ENCODE measurements at places on chromosomes 11 and 22. TPM values are rescaled to one million over a fixed set of nuclear protein-coding genes. Genes with fewer than 3 reads are reported as not detected.

DNA sequence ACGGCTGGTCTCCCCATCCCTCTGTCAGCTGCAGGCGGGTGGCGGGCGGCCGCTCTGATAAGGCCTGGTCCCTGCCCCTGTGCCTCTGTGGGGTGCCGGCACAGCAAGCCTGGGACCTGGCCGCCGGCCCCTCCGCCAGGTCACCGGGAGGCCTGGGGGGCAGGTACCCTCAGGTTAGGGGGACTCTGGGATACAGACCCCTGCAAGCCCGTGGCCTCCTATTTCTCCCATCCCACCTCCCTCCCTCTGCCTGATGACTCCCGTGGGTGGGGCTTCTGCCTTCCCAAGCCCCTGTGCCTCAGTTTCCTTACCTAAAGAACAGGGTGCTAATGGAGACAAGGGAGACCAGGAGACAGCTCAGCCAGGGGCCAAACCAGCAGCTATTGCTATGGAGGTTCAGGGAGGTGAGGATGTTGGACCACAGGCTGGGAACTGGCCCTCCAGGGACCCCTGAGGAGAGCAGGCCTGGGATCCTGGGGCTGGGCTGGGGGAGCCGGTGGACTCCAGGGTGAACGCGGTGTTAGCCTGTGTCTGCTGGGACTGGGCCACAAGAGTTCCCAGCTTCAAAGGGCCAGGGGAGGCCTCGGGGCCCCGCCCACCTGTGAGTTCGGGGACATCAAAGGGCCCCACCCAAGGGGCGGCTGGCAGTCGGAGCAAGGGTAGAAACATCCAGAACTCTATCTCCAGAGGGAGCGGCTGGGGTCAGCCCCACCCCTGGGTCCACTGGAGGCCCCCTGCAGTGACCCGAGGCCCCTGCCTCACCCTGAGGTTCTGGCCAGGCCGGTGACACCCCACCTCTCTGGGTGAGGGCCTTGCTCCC lies 32.0 kb upstream of the TH start:
- no peaks in the 10 kb centered on the region for H3K36me3 ChIP-seq
- H3K4me1 ChIP-seq = no peaks in the 10 kb centered on the region
- no peaks in the 10 kb centered on the region for H3K27me3 ChIP-seq
- H3K4me3 ChIP-seq = no peak overlapping the region

DNA sequence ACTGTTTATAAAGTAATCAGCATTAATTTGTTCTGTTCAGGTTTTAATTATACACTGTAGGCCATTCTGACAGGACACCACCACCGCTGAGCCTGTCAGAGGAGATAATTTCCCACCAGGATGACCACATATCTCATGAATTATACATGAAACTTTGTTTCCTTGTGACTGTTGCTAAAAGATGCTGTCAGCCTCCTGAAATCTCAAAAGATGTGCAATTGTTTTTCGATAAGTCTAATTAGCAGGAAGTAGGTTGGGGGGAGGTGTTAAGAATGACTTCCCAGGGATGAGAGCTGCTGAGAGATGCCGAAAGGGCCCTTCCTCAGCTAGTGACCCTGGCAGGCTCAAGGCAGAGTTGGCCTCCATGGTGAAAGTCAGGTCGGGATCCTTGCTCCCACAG lies 485.4 kb downstream of the SOX6 start:
- no peak overlapping the region for H3K27ac ChIP-seq
- H3K36me3 ChIP-seq = no peaks in the 10 kb centered on the region
- no peaks in the 10 kb centered on the region for H3K27me3 ChIP-seq
- H3K4me1 ChIP-seq = no peaks in the 10 kb centered on the region

DNA sequence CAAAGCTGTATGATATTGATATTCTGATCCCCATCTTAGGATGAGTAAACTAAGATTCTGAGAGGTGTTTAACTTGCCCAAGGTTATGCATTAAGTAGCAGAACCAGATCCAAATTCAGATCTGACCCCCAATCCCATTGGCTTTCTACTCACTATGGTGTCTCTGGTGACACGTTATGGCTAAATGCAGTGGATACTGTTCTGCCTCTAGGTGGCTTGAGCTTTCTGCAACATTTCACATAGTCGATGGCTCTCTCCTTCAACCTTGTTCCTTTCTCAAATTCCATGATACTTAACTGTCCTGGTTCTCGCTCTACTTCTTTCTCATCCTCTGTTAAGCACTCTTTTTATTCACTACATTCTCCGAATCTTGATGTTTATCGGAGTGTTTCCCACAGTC lies 9.4 kb downstream of the C11orf97 start:
- H3K4me1 ChIP-seq = no peaks in the 10 kb centered on the region
- no peaks in the 10 kb centered on the region for H3K27me3 ChIP-seq
- no peak overlapping the region for H3K27ac ChIP-seq
- no peak overlapping the region for H3K4me3 ChIP-seq
- H3K36me3 ChIP-seq = no peaks in the 10 kb centered on the region
- DNase-seq = no peak

- DNase-seq = no peak
- H3K4me1 ChIP-seq = peaks cover 11% of the 10 kb centered on the region
- no peaks in the 10 kb centered on the region for H3K27me3 ChIP-seq
These were observed 71.6 kb upstream of the ATXN10 start for GRCh38 chr22:45599836-45600577.

GRCh38 chr22:20298110-20298802 lies 21.6 kb downstream of the DGCR6L start:
- no peaks in the 10 kb centered on the region for H3K27me3 ChIP-seq
- peak overlapping the region; percentile 63 for H3K4me3 ChIP-seq
- no peak overlapping the region for H3K27ac ChIP-seq
- no peak for DNase-seq
- peaks cover 4% of the 10 kb centered on the region for H3K4me1 ChIP-seq
- no peaks in the 10 kb centered on the region for H3K36me3 ChIP-seq

The ISX gene
- total RNA-seq = not detected

GRCh38 chr11:112856591-112856990 lies 104.6 kb upstream of the NCAM1 start:
- H3K36me3 ChIP-seq = no peaks in the 10 kb centered on the region
- no peak overlapping the region for H3K27ac ChIP-seq
- DNase-seq = no peak
- no peaks in the 10 kb centered on the region for H3K4me1 ChIP-seq
- H3K4me3 ChIP-seq = no peak overlapping the region
- no peaks in the 10 kb centered on the region for H3K27me3 ChIP-seq

The OR6A2 gene
- total RNA-seq = 0.10 TPM

DNA sequence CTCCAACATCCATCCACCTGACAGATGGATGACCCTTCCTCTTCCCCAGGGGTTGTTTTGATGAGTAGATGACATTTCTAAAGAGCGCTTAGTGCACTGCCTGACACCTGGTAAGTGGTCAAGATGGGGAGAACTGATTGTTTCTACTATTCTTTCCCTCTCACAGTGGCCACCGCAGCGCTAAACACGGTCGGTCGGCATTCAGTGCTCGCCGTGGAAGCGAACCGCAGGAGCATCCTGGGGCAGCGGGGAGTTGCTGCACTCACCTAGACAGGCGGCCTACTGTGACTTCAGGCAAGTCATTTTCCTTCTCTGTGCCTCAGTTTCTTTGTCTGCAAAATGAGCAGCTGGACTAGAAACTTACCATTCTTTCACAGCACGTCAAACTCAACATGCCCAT lies 5.0 kb upstream of the BEST1 start:
- H3K27ac ChIP-seq = no peak overlapping the region
- no peaks in the 10 kb centered on the region for H3K36me3 ChIP-seq
- H3K4me3 ChIP-seq = no peak overlapping the region
- peaks cover 9% of the 10 kb centered on the region for H3K4me1 ChIP-seq
- no peak for DNase-seq

The RTN4RL2 gene
- 0.27 TPM for total RNA-seq

DNA sequence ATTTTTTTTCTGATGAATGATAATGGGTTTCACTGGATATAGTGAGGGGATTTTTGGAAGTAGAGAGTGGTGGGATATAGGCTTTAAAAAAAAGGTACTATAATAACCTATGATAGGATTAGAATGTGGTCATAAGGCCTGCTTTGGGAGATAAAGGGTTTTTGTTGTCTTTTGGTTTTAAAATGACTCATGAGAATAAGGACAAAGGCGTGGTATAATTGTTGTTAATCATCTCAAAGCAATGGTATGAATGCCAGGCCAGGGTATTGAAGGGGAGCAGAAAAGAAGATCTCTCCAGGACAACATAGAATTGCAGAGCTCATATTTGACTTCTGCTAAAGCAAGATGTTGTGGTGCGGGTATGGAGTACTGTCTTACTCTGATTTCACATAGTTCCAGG lies 579.4 kb downstream of the JRKL start:
- no peaks in the 10 kb centered on the region for H3K4me1 ChIP-seq
- H3K27me3 ChIP-seq = no peaks in the 10 kb centered on the region
- no peak for DNase-seq
- no peak overlapping the region for H3K4me3 ChIP-seq
- H3K27ac ChIP-seq = no peak overlapping the region

The HEPHL1 gene
- not detected for total RNA-seq

The PEX26 gene
- 35.4 TPM for total RNA-seq

The MMP27 gene
- total RNA-seq = not detected

The CD44 gene
- 896 TPM for total RNA-seq

GRCh38 chr22:25380122-25380747 lies 160.8 kb downstream of the CRYBB2 start:
- no peaks in the 10 kb centered on the region for H3K36me3 ChIP-seq
- H3K4me1 ChIP-seq = no peaks in the 10 kb centered on the region
- no peak overlapping the region for H3K4me3 ChIP-seq
- H3K27ac ChIP-seq = no peak overlapping the region
- DNase-seq = no peak

DNA sequence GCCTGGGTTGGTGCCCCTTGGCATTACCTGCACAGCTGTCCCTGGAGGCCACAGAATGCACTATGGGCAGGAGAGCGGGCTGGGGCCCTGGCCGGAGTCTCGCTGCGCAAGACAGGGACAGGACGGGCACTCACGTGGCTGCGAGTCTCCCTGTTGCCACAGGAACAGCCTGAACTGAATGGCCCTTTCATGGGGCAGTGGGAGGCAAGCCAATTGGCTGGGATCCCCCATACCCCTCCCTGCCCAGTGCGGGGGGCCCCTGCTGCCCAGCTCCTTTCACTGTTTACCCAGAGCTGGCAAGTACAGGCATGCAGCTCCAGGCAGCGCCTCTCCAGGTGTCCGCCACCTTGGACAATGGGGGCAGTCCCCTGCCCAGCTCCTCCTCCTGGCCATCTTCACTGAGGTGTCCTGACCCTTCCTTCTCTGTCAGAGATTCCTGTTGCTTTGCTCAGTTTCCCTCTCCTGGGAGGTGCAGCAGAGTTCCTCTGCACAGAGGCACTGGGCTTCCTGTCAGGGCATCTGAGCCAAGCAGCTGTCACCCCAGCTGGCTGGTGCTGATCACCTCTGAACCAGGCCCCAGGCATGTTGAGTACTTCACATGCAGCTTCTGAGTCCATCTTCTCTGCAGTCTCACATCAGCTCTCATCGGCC lies 5.2 kb downstream of the USP2 start:
- no peak overlapping the region for H3K27ac ChIP-seq
- peak; percentile 4 for DNase-seq
- H3K4me1 ChIP-seq = peaks cover 7% of the 10 kb centered on the region
- H3K4me3 ChIP-seq = no peak overlapping the region
- H3K36me3 ChIP-seq = no peaks in the 10 kb centered on the region
- peaks cover 8% of the 10 kb centered on the region for H3K27me3 ChIP-seq

The MYBPC3 gene
- total RNA-seq = 0.67 TPM

DNA sequence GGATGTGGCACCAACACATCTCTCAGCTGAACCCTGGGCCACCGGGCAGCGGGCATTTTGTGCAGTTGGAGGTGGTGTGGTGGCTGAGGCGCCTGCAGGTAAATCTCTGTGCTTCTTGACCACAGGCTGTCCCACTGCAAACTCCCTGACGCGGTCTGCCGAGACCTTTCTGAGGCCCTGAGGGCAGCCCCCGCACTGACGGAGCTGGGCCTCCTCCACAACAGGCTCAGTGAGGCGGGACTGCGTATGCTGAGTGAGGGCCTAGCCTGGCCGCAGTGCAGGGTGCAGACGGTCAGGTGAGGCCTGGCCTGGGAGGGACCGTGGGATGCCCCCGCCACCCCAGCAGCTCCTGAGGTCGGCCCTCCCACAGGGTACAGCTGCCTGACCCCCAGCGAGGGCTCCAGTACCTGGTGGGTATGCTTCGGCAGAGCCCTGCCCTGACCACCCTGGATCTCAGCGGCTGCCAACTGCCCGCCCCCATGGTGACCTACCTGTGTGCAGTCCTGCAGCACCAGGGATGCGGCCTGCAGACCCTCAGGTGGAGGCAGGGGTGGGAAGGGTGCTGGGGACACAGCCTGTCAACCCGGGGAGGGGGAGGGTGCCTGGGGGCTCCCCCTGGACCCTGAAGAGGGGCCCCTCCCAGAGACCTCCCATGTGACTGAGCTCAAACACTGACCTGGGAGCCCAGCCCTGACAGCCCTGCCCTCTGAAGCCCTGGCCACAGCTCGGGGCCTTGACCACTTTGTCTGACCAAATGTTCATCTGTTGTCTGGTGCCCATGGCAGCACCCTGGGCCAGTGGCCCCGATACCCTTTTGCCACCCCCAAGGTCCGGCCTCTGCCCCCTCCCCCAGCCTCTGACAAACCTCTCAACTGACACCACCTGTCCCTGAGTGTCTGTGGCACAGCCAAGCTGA lies 4.6 kb upstream of the PGGHG start:
- no peaks in the 10 kb centered on the region for H3K36me3 ChIP-seq
- H3K27me3 ChIP-seq = peaks cover 9% of the 10 kb centered on the region
- H3K4me3 ChIP-seq = no peak overlapping the region
- DNase-seq = no peak
- H3K4me1 ChIP-seq = peaks cover 44% of the 10 kb centered on the region

DNA sequence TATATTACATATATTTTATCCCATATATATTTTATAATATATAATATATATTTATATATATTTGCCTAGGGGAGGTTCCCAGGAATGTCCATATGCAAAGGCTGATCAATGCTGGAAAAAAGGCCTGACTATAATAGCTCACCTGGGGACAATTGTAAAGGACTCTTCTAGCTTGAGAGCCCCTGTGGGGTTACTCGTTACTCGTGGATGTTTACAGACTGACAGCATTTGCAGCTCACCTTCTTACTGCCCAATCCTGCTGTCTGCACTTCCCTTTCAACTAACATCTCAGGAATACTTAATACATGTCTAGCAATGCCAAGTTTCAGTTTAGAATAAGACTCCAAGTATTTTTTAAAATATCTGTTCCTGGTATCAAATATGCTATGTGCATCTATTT lies 1365.4 kb upstream of the RAG2 start:
- no peaks in the 10 kb centered on the region for H3K4me1 ChIP-seq
- no peak overlapping the region for H3K4me3 ChIP-seq
- no peaks in the 10 kb centered on the region for H3K36me3 ChIP-seq

The PLAAT2 gene
- not detected for total RNA-seq

DNA sequence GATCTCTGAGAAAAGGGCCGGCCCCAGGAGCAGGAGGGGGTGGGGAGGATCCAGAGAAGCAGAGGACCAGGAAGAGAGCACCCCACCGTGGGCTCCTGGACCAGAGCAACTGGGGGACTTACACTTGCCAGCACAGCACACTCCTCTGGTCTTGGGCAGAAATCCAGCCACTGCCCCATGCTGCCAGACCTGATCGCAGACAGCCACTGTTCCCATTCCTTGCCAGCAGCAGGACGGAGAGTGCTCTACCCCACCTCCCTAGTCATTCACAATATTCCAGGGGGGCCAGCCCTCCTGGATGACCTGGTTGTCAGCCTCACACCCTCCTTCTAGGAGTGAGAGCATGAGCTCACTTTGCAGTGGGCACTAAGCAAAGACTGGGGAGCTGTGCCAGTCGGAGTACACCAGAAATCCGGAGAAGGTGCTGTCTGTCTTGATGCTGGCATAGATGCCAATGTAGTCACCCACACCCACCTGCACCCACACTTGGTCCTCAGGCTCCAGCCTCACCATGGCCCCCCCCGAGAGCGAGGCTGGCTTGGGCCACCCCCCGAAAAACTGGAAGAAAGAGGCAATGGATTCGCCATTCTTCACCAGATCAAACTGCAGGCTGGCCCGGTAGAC lies 1.6 kb downstream of the C1QTNF5 start:
- H3K4me1 ChIP-seq = peaks cover 39% of the 10 kb centered on the region
- peaks cover 55% of the 10 kb centered on the region for H3K27me3 ChIP-seq

The SCGB1D1 gene
- total RNA-seq = not detected

All from B cell (primary cell).